Cortex of kidney (tissue), 1 donor: ENCODE measurements at places on chromosomes 2 and 18.

DNA sequence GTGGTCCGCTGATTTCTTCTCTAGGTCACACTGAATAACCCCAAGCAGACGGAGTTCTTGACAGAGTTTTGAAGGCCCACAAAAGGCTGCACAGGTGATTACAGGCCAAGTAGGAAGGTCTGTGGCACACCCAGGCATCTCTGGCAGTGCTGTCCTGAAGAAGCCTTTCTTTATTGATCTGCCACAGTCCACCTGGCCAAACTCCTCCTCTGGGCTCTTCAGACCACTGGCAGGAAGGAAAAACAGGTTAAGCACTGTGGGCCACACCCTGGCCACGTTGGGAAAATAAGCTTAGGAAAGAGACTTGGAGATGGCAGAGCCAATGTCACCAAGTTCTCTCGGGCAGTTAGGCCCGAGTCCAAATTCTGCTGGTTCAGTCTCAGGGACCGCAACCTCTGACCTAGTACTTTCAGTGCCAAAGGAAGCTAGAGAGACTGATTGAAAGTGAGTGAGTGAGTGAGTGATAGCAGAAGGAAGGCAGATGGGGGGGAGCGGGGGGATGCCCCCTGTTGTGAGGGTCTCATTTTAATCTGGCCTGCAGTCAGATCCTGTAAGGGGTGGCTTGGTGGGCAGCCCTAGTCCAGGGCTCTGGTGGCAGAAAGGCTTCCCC is 102.9 kb downstream of the TGFA start:
- no peak for DNase-seq

DNA sequence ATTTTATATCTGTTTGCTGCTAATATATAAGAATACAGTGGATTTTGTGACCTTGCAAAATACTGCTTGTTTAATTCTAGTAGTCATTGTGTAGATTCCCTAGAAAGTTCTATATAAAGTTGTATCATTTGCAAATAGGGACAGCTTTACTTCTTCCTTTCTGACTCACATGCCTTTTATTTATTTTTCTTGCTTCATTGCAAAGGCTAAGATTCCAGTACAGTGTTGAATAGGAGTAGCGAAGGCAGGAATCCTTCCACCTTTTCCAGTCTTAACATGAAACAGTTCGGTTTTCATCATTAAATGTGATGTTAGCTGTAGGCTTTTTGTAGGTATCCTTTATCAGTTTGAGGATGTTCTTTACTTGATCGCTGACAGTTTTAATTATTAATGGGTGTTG is 58.1 kb downstream of the DGKD start:
- no peak for DNase-seq

DNA sequence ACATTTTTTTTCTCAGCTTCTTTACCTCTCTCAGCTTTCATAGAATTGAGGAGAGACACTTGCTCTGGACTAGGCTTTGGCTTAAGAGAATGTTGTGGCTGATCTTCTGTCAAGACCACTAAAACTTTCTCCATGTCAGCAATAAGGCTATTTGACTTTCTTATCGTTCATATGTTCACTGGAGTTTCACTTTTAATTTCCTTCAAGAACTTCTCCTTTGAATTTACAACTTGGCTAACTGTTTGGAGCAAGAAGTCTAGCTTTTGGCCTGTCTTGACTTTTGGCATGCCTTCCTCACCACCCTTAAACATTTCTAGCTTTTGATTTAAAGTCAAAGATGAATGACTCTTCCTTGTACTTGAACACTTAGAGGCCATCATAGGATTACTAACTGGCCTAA is 104.4 kb upstream of the SLC39A10 start:
- no peak for DNase-seq

GRCh38 chr2:23746141-23746863 is 180.6 kb downstream of the ATAD2B start:
- DNase-seq: no peak

DNA sequence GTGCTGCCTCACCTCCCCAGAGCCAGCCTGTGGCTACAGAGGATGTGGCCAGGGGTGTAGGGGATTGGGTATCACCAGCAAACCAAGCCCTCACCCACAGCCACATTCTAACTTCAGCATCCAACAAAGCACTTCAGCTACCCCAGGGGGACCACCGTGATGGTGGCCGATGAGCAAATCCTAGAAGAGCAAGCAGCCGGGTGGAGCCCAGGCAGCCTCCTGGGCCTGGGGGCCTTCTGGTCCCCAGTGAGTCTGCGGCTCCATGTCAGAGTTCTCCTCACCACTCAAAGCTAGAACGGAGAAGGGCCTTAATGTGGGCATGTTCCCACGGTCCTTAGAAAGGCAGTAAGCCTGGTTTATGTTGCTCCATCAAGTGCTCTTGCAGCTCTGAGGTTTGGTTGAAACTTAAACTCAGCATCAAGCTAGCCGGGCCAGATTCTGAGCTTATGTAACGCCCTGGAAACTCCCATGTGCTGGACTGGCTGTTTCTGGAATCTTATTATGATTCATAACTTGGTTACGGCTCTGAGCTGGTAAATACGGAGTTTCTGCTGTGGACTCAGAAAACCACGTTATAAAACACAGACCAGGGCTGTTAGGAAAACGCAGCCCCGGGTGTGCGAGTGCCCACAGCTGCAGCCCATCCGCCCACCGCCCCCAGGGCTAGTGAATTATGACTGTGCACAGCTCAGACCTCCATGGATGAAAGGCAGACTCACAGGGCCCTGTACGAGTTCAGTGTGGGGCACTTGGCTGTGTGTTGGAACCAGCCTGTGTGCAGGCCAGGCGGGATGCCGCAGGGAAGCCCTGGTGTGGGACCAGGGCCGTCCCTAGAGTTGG is 99.8 kb downstream of the SEPTIN10 start:
- DNase-seq: no peak
